Activated naive CD8-positive, alpha-beta T cell treated with anti-CD3 and anti-CD28 coated beads, Interleukin-2, amount 50 U/mL, for 24 hours (primary cell): ENCODE measurements at places on chromosomes 12 and 14.

DNA sequence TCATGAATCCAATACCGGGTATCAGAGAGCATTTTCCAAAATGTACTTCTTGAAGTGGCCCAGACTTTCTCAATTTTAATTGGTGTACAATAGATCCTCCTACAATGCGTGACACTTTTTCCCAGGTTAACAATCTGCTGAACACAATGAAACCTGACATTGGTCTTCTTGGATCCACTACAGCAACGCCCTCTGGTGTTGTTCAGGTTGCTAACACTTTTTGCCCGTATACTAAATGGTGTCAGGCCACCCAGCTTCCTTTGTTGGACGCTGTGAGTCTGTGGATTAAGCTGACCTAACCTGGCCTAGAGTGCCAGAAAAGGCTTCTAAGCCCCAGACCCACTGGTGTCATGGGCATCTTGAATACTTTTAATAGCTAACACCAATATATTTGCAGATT, 89.2 kb downstream of the KCNK10 start:
- H3K4me3 ChIP-seq = no peak overlapping the region
- H3K4me1 ChIP-seq = no peaks in the 10 kb centered on the region
- H3K27ac ChIP-seq = no peak overlapping the region
- no peaks in the 10 kb centered on the region for H3K36me3 ChIP-seq

DNA sequence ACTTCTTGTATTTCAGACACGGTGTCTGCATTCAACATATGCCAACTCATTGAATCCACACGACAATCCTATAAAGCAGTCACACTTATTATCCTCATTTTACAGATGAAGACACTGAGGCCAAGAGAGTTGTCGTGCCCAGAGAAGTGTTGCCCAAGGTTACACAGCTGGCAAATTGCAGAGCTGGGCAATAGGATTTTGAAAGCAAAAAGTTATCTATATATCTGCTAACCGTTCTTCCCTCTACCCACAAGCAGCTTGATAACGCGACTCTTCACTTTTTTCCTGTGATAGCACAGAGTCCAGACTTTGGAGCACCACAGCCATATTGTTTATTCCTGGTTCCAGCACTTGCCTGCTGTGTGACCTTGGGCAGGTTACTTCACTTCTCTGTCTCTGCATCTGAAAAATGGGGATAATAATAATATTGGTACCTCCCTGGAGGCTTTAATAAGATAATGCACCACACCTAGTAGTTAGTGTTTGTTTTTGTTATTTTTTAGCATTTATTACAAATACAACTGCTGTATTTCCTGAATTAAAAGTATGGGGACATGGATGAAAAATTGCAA, 82.2 kb downstream of the CHST11 start:
- DNase-seq = no peak
- H3K27ac ChIP-seq = no peak overlapping the region
- no peak overlapping the region for H3K4me3 ChIP-seq
- H3K36me3 ChIP-seq = peaks cover 14% of the 10 kb centered on the region
- H3K4me1 ChIP-seq = peaks cover 56% of the 10 kb centered on the region
- no peaks in the 10 kb centered on the region for H3K27me3 ChIP-seq

DNA sequence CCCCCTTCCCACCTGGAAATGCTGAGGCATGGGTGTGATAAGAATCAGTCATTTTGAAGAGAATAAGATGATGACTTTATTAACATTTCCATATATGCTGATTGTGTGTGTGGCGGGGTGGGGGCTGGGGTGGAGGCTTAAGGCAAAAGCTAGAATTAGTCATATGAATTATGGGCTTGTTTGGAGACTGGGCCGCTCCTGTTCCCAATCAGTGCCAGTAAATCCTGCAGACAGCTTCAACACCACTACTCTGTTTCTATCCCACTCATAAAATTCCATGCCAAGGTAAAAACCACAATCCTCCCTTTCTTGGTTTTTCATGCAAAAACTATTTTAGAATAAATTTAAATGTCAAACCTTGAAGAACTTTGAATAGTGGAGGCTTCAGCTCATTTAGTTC, 29.9 kb upstream of the SLC38A2 start:
- H3K27me3 ChIP-seq = no peaks in the 10 kb centered on the region
- no peak overlapping the region for H3K4me3 ChIP-seq
- H3K36me3 ChIP-seq = peaks cover 3% of the 10 kb centered on the region
- no peak for DNase-seq

DNA sequence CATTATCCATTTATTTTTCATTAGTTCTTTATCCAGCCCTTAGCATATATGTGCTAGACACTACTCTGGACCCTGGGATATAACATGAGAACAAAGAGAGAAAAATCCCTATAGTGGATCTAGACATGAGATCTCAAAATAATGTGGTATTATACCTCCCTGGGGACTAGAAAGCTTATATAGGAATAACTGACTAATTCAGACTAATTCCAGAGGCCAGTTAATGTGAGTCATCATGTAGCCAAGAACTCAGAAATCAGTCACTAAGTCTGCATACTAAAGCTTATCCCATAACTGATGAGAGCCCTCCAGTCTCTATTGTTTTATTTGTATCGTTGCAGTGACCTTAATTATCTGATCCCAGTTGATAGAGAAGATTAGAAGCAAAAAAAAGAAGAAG, 267.1 kb upstream of the RGS6 start:
- no peak for DNase-seq
- H3K4me3 ChIP-seq = no peak overlapping the region
- H3K27me3 ChIP-seq = no peaks in the 10 kb centered on the region
- peaks cover 10% of the 10 kb centered on the region for H3K4me1 ChIP-seq

DNA sequence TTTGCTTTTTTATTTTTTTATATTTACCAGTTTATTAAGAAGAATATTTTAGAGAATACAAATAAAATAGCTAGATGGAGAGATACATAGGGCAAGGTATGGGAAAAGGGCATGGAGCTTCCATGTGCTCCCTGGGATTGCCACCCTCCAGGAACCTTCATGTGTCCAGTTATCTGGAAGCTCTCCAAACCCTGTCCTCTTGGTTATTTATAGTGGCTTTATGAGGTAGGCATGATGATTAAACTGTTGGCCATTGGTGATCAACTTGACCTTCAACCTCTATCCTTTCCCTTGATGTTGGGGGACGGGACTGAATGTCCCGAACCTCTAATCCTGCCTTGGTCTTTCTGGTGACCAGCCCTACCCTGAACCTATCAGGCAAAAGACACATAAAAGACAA, 156.3 kb downstream of the CCDC91 start:
- no peak overlapping the region for H3K27ac ChIP-seq
- H3K4me3 ChIP-seq = no peak overlapping the region
- no peaks in the 10 kb centered on the region for H3K27me3 ChIP-seq
- DNase-seq = no peak

DNA sequence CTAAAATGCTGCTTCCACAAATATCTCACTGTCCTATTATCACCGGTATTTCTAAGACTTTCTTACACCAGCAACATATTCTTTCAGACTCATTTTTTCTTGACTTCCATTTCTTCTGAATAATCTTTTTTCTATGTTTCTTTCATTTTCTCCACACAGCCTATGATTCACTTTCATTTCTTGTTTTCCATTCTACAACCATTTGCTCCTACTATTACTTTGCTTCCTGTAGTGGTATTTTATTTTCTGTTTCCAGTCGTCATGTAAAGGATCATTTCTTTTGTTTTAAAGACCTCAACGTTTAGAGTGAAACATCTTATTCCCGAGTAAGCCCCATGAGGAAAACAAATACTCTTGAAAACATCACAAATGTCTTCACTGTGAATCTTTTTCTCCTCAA, 182.2 kb upstream of the MDGA2 start:
- no peaks in the 10 kb centered on the region for H3K36me3 ChIP-seq
- no peaks in the 10 kb centered on the region for H3K4me1 ChIP-seq
- H3K27me3 ChIP-seq = no peaks in the 10 kb centered on the region
- DNase-seq = no peak

DNA sequence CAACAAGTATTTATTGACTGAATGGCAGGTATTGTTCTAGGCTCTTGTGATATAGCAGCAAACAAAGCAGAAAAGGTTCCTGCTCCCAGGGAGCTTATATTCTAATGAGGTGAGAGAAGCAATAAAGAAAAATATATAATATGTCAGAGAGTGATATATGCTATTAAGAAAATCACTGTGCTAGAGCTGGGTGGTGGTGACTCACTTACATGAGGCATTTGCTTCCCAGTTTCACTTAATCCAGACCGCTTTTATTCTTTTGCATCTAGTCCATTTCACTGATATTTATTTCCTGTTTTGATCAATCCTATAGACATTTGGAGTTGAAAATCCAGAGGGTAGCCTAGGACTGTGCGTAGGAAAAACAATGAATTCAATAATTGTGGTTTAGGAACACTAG, 17.5 kb downstream of the TRHDE start:
- H3K4me1 ChIP-seq = no peaks in the 10 kb centered on the region
- H3K4me3 ChIP-seq = no peak overlapping the region
- no peak overlapping the region for H3K27ac ChIP-seq
- H3K36me3 ChIP-seq = no peaks in the 10 kb centered on the region

DNA sequence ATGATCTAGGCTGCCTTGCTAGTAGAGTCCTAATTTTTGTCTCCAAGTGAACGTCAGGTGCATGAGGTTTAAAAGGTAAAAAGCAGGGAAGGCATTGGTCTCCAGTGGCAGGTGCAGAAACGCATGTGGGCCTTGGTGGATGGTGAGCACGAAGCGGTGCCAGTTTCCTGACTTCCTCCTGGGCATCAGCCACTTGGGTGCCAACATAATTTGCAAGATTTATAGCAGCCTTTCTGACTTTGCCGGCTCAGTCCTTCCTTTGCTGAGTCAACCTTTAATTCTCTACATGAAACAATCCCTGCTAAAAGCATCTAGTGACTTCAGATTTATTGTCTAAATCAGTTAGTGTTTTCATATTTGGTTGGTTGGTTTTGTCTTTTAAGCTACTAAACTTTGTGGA, 355.7 kb upstream of the TMEM132C start:
- H3K36me3 ChIP-seq = no peaks in the 10 kb centered on the region
- no peak overlapping the region for H3K27ac ChIP-seq
- no peaks in the 10 kb centered on the region for H3K27me3 ChIP-seq
- H3K4me3 ChIP-seq = no peak overlapping the region
- no peaks in the 10 kb centered on the region for H3K4me1 ChIP-seq
- DNase-seq = no peak

DNA sequence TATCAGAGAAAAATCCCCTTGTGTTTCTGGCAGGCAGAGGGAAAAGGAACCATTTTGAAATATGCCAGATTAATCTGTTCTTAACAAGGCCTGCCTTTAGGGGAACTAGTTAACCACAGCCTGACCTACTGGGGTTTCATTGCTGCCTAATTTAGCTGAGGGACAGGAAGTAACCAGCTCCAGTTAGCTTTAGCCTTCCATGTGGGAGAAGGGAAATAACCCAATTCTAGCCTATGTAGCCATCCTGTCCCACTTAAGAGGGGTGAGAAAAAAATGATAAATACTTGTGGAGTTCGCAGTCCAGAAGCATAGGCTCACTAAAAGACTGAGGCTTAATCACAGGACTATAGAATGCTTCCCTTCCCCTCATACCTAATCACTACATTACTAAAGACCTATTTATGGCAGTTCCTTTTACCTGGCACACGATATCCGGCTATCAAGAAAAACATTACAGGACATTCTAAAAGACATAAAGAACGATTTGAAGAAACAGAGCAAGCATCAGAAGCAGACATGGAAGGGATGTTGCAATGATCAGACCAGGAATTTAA, 22.8 kb downstream of the COX8C start:
- H3K36me3 ChIP-seq = no peaks in the 10 kb centered on the region
- H3K4me3 ChIP-seq = no peak overlapping the region
- H3K27me3 ChIP-seq = peaks cover 7% of the 10 kb centered on the region

GRCh38 chr12:66881386-66881785, 202.5 kb upstream of the GRIP1 start:
- no peak overlapping the region for H3K27ac ChIP-seq
- H3K4me1 ChIP-seq = peaks cover 6% of the 10 kb centered on the region
- H3K36me3 ChIP-seq = no peaks in the 10 kb centered on the region
- DNase-seq = no peak
- peaks cover 2% of the 10 kb centered on the region for H3K27me3 ChIP-seq
- no peak overlapping the region for H3K4me3 ChIP-seq

DNA sequence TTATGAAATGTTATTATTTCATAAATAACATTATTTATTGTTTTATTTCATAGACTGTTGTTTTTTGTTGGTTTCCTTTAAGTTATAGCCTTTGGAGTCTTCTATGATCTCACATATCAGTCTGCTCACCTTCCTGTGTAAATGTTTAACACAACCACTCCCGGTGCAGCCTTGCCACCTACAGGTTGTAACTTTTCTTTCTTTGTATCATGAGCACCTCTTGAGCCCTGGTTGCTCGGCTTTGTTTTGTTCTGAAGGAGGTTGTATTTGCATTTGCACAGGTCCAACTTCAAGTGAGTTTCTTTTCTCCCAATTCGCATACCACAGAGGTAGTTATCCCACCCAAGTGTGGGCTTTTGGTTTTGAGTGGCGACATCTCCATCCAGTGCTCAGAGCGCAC, 121.4 kb downstream of the SLC15A4 start:
- no peaks in the 10 kb centered on the region for H3K27me3 ChIP-seq
- no peak overlapping the region for H3K4me3 ChIP-seq
- H3K36me3 ChIP-seq = no peaks in the 10 kb centered on the region
- no peaks in the 10 kb centered on the region for H3K4me1 ChIP-seq
